ENCODE measurements at places on chromosomes 1 and 21.

GRCh38 chr21:46636181-46636512 is 673 bp downstream of the PRMT2 start:
- no peak for DNase-seq

- no peak for DNase-seq
Observed at GRCh38 chr1:22958556-22958955, 14.1 kb downstream of the LACTBL1 start.

DNA sequence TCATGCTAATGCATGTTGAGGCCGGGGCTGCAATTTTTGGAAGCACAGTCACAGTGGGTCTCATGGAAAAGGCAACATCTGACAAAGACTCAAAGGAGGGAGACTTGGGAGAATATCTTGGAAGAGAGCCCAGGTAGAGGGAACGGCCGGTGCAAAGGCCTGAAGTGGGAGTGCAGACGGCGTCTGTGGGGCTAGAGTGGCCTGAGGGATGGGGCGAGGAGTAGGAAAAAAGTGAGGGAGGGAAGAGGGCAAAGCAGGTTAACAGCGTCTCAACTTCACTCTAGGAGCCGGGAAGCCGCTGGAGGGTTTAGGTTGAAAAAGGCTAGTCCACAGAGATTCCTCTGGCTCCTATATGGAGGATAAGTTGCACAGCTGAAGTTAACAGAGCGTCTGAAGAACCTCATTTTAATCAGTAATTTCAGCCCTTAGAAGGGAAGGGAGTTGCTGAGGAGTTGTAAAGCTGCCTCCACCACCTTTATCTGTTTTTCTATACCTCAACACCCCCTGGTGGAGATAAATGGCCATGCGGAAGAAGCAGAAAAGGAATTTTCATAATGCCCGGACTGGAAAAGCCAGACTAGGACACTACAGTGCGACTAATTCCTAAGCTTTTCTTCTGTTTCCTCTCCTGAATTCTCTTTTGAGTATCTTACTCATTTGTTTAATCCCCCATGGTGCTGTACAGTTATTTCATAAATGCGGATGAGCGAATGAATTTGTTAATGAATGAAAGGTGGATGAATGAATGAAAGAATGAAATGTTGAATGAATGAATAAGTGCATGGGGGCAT is 78.7 kb upstream of the ZNF281 start:
- DNase-seq, result peak; percentile 75

DNA sequence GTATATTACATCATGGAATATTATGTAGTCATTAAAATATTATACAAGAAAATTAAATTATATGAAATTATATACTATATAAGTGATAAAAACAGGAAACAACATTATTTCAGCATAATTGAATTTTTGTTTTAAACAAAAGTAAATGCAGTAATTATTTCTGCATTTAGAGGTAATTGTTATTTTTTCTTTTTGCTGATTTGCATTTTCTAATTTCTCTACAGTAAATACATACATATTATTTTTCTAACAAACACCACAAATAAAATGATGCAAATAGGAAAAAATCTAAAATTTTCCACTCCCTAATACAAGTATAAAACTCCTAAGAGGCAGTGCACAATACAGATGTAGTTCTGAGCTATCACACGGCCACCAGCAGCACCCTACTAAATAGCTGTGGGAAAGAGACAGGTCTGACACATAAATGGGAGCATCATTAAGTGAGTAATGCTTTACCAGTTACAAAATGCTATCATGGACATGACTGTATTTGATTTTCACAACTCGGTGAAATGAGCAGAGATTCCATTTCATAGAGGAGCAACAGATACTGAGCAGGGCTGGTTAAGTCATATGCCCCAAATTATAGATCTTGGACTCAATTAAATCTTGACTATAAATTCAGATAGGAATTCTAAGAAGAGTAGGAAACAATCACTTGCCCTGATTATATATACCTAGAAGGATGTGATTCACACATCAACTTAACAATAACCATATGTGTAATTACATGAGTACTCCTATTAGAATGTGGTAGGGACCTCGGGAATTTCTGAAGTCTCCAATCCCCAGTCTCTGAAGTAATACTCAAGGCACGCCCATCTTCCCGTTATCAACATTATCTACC is 49.0 kb downstream of the NRIP1 start:
- no peak for DNase-seq

All from Panc1 (cell line).